ENCODE measurements at places on chromosomes 11 and 22. TPM values are rescaled to one million over a fixed set of nuclear protein-coding genes. Genes with fewer than 3 reads are reported as not detected.

DNA sequence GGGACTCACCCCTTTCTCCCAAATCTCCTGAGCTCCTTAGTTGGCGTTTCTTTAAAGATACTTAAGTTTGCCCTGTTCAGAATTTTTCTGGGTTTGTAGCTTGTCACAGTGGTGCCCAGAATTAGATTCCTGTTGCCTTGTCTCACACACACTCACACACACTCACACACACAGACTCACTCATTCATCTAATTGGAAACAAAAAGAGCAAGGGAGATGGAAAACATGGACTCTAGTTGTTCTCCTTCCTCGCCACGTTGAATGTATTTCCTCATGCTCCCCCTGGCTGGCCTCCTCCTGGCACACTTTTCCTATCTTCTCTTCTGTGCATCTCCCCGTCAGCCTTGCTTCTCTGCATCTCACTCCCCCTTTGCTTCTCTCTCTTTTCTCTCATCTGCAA lies 752.3 kb downstream of the NTM start:
- DNase-seq = no peak

DNA sequence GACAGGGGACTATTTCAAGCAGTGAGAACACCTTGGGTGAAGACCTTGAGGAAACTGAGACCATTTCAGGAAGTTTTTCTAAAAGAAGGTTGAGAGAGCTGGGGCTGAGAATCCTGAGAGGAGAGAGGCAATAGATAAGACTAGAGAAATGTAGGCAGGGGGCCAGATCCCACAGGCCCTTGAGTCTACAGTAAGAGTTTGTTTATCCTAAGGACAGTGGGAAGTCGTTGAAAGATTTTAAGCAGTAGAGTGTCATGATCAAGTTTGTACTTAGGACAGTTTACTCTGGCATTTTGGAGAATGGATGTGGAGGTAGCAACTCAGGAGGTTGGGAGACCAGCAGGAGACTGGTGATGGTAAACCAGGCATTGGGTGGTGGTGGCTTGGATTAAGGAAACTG lies 17.1 kb downstream of the HSD17B12 start:
- DNase-seq = no peak

DNA sequence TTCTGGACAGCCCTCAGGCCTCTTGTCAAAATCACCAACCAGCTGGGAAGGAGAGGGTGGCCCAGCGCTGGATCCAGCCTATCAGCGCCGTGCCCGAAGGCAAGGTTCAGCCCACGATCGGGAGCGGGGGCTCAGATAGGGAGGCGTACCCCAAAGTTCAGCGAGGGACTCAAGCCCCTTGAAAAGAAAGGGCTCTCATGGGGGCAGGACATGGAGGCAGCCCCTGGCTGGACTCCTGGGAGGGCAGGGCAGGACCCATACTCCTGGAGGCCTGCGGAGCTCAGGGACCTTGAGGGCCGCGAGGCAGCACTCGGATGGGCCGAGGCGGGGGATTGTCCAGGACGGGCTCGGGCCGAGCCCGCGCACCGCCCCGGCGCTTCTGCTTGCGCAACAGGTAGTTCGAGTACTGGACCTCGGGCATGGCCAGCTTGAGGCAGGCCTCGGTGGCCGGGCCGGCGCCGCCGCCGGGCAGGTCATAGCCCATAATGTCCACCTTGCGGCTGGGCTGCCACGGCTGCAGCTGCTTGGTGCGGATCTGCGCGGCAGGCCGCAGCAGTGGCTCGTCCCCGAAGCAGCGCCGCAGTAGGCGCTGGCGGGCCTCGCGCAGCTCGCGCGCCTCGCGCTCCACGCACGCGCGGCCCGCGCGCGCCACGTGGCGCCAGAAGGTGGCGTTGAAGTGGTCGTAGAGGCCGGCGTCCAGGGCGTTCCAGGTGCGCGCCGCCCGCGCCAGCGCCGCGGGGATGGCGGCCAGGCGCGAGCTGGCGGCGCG lies 6.5 kb downstream of the GAL3ST3 start:
- DNase-seq = no peak

GRCh38 chr11:33703788-33704187 lies 3.2 kb upstream of the C11orf91 start:
- DNase-seq = peak; percentile 71

GRCh38 chr11:33542921-33543320 lies 157.7 kb downstream of the C11orf91 start:
- DNase-seq = peak; percentile 49

GRCh38 chr22:42116848-42117424 lies 13.7 kb downstream of the CYP2D6 start:
- no peak for DNase-seq

DNA sequence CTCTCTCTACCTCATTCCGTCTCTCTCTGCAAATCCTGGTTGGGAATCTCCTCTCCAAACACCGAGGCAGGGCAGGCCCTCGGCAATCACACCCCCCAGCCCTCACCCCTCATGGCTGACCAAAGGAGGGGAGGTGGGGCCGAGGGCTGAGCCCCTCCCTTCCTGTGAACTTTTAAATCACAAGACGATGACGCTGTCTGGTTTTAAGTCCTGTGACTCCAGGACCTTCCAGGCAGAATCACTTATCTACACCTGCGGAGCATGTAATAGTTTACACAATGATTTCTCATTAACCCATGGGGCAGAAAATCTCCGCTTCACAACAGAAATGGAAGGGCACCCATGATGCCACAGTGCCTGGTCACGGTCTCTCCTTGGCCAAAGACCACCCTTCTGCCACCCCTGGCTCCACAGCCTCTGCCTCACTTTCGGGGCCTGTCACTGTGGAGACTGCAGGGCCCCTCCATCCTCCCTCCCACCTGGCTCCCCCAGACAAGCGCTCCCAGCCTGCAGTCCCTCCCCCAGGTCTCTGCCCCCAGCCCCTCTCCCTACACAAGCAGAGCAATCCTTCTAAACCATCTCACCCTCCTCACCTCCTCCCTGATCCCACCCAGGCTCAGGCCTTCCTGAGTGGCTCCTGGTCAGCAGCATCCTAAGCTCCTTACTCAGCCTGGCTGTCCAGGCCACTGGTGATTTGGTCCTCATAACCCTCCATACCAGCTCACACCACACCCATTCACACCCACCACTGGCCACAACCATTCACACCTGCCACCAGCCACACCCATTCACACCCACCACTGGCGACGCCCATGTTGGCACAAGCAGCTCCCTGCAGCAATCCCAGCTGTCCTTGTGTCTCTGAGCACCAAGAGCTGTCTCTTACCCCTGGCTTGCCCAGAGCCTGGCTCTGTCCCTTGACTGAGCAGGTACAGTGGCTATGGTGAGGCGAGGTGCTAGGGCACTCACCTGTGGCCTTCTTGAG lies 30.7 kb upstream of the ARFGAP3 start:
- no peak for DNase-seq

- DNase-seq = peak; percentile 76
Observed at GRCh38 chr11:130979386-130979972, 63.2 kb upstream of the SNX19 start.

- DNase-seq = peak; percentile 57
Observed at GRCh38 chr22:33873186-33873585, 47.1 kb downstream of the LARGE1 start.

- no peak for DNase-seq
Observed at GRCh38 chr11:107593951-107594350, 3.0 kb downstream of the ELMOD1 start.

DNA sequence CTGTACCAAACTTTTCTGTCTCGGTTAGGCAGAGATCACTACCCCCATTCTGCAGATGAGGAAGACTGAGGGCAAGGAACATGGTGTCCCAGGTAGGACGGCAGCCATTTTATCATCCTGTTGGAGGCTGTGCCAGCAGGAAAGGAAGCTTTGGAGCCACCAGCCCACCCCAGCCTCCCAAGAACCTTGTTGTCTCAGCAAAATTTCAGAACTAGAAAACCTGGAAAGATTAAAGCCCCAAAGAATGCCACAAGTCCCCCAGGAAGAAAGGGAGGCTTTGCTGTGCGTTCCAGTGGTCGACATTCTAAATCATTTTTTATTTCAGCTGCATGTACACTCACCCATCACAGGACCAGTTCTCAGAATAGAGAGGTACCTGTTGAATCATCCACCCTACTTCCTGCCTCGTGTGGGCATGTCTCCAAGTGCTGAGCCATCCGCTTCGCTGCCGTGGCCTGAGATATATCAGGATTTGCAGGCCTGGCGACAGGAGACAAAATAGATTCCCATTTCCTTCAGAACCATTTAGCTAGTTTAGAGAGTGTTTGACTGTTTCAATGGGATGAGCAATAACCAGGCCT lies 13.0 kb upstream of the EIF3D start:
- DNase-seq = peak; percentile 96

The OR6A2 gene
- polyA plus RNA-seq = not detected

The MMP12 gene
- 0.19 TPM for polyA plus RNA-seq

The MYBPC3 gene
- polyA plus RNA-seq = 0.08 TPM

The HTATIP2 gene
- 31.5 TPM for polyA plus RNA-seq
